Stimulated activated CD4-positive, alpha-beta T cell treated with anti-CD3 and anti-CD28 coated beads, Interleukin-1b, Interleukin-23, amount 100 ng/mL, for 1 hour (primary cell): ENCODE measurements at places on chromosomes 13 and 19.

DNA sequence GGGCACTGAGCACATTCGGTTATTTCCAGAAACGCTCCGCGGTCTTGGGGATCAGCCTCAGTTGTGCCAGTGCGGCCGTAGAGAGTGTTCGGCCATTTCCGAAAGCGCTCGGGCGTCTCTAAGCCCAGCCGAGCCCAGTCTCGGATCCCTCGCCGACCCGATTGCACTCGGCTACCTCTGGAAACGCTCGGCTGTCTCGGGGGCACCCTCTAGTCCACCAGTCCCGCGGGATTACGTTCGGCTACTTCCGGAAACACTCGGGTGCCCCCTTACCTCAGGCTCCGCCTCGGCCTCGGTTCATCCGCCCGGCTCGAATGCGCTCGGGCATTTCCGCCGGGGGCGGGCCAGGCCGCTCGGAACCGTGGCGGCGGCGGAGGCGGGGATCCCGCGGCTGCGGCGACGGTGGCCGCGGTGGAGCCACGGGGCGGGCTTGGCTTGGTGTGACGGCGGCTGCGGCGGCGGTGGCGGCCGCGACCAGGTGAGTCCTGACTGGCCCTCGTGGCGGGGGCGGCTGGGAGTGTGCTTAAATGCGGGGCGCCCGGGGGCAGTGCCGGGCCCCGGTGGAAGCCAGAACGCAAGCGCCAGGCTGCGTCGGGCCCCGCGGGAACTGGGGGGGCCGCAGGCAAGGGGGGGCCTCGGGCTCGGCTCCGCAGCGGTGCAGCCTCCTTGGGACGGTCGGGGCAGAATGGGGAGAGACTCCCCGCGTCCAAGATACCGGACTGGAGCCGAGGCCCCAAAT is at the start of gene PIK3R2:
Gene PIK3R2 (plus strand): TSS at position 347 of the 739 bp plus-strand sequence. CDS start 2,717 bp downstream, outside the sequence.
- peak; percentile 97 for DNase-seq

GRCh38 chr13:49633710-49634109 is 5.4 kb downstream of the ARL11 start:
- DNase-seq, result no peak

DNA sequence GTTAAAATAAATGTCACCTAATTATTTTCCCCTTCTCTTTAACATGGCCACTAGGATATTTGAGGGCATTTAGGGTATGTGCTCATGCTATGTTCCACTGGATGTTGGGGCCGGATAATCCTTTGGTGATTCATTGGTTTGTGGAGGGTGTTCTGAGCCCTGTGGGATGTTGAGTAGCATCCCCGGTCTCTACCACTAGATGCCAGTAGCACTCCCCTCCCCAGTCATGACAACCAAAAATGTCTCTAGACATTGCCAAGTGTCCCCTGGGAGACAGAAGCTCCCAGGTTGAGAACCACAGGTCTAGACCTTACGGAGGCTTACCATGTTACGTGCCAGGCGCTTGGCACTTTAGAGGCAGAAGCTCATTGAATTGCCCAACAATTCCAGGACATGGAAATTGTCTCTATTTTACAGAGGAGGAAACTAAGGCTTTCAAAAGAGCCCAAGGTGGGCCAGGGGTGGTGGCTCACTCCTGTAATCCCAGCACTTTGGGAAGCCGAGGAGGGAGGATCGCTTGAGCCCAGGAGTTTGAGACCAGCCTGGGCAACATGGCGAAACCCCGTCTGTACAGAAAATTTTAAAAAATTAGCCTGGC is 14.1 kb downstream of the SHANK1 start:
- no peak for DNase-seq

GRCh38 chr19:17922138-17922537 is 10.7 kb upstream of the CCDC124 start:
- DNase-seq, result no peak

DNA sequence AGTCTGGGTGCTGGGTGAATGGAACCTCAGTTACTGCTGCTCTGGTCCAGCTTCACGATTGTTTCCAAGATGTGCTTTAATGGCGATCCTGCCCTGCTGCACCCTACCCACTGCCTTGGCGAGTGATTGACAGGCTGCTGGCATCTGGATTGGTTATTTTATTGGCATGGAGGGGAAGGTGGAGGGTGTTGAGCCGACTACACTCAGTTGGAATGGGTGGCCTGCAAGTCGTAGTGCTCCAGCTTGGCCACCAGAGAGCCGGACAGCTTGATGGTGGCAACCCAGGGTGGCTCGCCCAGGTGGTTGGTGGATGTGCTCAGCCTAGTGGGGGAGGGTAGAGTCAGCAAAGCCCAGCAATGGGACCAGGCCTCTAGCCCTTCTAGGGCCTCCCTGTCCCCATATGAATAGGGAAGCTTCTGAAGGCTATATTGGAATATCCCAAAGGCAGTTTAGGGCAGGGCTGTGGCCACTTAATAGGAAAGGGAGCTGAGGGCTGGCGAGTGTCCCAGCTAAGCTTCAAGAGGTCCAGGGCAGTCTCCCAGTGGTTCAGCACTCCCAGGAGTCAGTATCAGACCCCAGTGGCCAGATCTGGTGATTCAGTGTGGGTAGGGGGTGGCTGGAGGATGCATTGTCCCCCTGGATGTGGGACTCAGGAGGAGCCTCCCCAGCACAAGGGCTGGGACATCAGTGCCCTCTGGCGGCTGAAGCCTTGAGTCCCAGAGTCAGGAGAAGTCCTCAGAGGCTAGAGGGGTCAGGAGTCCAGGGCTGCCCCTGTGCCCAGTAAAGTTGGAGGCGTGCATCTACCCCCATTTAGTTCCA is 3.4 kb downstream of the GGN start:
- no peak for DNase-seq

DNA sequence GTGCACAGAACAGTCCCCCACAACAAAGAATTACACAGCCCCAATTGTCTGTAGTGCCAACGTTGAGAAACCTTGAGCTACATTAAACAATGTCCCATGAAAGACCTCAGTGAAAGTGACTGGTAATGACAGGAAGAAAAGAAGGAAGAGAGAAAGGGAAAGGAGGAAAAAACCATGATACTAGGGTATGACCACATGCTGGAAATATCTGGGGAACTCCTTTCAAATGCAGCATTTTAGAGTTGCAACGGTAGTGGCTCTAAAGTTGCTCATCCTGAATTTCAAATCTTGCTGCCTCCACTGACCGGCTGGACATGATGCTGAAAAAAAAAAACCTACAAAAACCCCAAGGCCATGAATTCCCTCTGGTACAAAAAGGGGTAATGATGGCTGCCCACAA is 26.5 kb downstream of the FPR3 start:
- no peak for DNase-seq

- no peak for DNase-seq
These were observed 61.8 kb downstream of the ZNF723 start for GRCh38 chr19:22893855-22894270.

DNA sequence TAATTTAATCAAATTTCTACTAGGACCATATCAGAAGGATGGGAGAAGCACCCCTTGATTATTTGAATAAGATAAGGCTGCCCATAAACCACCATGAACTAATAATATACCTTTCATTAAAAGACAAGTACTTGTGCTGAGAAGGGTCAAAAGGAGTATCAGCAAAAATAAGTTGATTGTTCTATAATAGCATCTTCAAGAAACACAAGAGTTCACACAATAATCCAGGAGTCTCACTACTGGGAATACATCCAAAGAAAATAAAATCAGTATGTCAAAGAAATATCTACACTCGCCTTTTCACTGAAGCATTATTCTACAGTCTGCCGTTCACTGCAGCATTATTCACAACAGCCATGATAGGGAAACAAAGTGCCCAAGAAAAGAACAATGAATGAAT is 1310.1 kb upstream of the PCDH9 start:
- DNase-seq, result no peak

- no peak for DNase-seq
These were observed 13.4 kb upstream of the SIGLEC12 start for GRCh38 chr19:51514866-51515481.

GRCh38 chr13:45695198-45695730 is 6.9 kb upstream of the CBY2 start:
- DNase-seq, result no peak

DNA sequence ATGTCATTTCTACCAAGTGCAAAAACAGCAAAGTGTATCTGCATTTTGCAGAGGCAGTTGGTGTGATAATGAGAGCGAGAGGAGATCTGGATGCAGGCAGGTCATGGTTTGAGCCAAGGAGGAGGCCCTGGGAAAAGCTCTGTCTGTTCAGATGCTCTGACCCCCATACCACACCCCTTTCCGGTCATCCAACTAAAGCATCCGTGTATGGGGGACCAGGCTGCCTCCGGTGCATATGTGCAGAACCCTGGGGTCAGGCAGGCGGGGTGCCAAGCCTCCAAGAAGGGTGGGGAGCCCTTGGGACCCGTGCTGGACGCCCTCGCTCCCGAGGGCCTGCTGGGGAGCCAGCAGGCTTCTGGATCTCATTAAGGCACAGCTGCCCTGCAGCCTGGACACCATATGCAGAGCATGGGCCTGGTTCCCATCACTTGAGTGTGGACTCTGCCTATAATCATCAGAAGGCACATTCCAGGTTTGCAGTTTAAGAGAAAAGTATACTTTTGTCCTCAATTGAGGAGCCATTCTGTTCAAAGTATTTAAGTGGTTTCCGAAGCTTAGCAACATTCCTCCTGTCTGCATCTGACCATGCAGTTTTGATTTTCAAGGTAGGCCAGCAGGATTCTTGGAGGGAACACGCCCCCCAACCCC is 56.1 kb downstream of the ALOX5AP start:
- DNase-seq, result no peak

- DNase-seq, result no peak
These were observed 144.0 kb downstream of the KDM4B start for GRCh38 chr19:5112681-5113575.

DNA sequence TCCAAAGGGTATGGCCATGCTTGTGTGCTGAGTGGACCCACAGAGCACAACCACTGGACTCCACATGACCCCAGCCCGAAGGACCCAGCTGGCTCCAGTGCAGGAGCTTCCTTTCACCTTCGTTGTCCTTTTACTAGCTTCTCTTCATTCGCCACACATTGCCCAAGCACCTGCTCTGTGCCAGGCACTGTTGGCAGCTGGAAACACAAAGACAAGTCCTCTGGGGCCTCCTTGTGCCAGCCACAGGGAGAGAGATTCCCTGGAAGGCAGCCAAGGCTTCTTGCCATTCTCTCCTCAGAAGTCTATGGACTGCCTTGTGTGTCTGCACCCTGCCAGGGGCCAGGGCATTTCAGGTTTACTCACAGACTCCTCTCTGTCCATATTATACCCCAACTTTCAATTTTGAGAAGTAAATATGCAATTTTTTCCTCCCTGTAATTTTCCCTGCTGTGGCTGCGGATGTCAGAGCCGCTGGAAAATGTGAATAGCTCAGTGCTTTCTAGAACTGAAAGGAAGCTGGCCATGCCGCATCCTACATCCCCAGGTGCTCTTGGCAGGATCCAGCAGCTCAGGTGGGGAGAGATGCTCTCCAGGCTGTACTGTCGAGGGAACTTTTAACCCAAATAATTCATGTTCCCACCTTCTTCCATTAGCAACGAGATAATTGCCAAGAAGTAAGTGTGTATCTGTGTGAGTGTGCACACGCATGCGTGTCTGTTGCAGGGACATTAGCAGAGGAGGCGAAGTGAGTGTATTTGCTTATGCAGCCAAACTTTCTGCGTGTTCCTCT is 57.2 kb downstream of the CHST8 start:
- no peak for DNase-seq

- DNase-seq, result no peak
These were observed 699 bp downstream of the MEGF8 start for GRCh38 chr19:42325896-42326771.

DNA sequence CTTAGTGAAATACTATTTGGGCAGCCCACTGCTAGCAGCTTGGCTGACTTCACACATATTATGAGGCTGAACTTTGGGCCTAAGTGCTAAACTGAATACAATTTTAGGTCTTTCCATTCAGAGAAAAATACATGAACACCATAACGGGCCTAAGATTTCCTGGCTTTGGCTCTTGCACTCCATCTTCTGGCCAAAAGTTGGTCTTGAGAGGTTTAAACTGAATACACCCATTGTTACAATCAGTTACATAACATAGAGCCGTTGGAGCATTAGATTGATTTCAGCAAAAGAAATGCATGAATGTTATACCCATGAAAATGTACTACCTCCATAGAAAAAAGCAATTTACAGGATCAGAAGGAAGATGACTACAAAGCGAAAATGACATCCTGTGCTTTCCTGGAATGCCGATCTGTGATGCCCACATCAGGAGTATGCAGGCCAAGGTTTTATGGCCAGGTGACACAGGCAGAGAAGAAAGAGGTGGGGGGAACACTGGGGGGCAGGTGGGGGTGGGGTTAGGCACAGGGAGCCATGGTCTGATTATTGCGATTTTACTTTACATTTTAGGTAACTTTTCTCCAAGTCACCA is 11.1 kb upstream of the SHISA2 start:
- DNase-seq, result no peak

DNA sequence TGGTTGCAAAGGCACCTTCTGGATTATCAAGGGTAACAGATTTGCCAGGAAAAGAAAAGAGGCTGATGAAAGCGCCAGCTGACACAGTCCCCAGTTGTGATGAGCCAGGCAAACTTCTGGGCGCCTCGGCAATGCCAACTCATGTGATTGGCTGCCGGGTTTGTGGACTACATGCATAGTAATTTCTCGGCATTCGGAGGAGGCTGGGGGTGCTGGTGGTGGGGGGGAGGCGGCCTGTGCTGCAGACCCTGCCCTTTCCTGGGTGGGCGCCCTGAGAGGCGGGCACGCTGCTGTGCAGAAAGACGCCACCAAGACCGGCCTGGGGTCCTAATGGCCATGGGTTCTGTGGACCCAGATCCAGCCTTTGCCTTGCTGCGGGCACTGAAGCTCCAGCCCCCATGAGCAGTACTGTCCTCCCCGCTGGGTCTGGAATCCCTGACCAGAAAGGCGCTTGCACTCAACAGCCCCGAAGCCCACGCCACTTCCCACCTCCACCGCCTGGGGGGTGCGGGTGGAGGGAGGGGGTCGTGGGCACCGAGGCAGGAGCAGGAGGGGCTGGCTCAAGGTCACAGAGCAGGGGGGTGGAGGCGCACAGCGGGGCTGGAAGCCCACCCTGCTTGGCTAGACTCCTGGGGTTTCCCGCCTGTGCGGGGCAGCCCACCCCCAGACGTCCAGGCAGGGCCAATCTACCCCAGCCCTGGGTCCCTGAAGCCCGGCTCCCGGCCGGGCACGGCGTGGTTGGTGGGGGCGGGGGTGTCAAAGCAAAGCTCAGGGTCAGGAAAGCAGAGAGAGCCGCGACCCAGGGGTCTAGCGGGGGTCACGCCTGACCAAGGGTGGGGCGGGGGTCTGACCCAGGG is 1.0 kb downstream of the DIRAS1 start:
- no peak for DNase-seq

DNA sequence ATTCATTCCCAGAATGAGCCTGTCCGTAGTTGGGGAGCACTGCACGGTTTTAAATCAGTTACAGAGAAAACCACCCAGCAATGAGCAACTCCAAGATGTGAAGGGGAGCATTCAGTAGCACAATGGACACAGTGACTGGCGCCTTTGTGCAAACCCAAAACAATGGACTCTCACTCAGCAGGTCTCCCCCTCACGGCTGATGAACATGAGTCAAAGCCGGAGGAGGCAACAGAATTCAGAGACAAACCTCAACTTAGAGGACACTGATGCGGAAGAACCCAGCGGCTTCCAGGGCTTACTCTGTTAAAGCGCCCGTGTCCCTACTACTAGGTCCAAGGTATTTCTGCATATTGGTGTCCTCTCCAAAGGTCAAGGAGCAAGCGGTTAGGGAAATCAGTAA is 17.7 kb downstream of the PLEKHF1 start:
- no peak for DNase-seq
